Germinal center (tissue), 1 donor: ENCODE measurements at places on chromosomes 3 and 15.

GRCh38 chr3:167450675-167451074 lies 23.2 kb downstream of the SERPINI2 start:
- no peak for DNase-seq

DNA sequence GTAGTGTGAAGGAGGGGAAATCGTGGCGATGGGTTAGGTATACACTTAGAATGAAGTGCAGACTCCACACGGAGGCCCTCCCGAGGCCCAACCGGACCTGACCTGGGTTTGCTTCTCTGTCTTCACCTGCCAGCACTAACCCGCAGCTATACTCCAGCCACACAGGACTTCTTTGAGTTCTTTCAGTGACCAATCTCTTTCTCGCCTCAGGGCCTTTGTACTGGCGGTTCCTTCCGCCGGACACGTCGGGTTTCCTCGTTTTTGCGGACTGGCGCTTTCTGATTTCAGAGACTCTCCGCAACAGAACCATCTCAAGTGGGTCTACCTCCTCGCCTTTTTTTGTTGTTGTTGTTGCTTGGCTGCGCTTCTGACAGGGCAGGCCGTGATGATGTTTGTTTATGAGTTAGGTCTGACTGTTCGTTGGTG lies at the start of gene NEIL1:
TSS of gene NEIL1 (plus strand) at position 244 of the 426 bp plus-strand sequence. CDS start 1,867 bp downstream, outside the sequence.
- no peak for DNase-seq

DNA sequence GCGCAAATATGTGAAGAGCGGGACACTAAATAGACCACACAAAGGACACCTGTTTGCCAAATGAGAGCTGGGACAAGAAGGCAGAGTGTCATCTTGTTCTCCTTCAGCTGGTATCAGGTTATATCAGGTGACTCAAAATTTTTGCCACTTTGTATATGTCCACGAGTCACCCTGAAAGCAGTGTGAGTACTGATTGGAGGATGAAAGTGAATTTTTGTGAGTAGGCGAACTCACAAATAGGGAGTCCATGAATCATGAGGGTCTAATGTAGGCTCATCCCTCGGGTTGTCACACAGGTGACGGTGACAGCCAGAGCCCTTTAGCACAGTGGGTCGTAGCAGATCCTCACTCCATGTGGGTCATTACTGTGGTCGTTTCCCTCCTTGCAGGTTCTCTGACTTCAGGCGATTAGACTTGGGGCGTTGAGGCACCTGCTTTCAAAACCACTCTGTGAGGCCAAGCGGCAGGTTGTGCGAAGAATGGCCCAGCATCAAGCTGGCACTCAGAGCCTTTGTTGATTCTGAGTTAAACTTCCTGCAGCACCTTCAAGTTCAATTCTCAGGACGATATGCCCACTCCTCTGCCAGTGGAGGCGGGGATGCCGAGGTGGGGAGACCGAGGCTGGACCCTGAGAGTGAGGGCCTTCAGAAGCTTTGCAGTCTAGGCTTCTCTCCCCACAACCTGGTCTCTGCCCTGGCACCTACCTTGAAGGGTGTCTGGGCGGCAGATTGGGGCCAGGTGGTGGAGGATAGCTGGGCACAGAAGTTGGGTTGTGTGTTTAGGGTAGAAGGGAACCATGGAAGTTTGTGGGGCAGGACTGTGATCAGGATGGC lies 173.8 kb downstream of the SMAD6 start:
- no peak for DNase-seq

- no peak for DNase-seq
These were observed 32.1 kb downstream of the OXSM start for GRCh38 chr3:25821746-25822573.

GRCh38 chr15:25498835-25499234 lies 60.0 kb upstream of the UBE3A start:
- DNase-seq: no peak

GRCh38 chr3:127685708-127686511 lies 13.2 kb downstream of the ABTB1 start:
- no peak for DNase-seq

GRCh38 chr15:66766282-66767230 lies 64.5 kb downstream of the SMAD6 start:
- no peak for DNase-seq

- DNase-seq: no peak
These were observed 130.6 kb downstream of the LRIG1 start for GRCh38 chr3:66370179-66370578.

DNA sequence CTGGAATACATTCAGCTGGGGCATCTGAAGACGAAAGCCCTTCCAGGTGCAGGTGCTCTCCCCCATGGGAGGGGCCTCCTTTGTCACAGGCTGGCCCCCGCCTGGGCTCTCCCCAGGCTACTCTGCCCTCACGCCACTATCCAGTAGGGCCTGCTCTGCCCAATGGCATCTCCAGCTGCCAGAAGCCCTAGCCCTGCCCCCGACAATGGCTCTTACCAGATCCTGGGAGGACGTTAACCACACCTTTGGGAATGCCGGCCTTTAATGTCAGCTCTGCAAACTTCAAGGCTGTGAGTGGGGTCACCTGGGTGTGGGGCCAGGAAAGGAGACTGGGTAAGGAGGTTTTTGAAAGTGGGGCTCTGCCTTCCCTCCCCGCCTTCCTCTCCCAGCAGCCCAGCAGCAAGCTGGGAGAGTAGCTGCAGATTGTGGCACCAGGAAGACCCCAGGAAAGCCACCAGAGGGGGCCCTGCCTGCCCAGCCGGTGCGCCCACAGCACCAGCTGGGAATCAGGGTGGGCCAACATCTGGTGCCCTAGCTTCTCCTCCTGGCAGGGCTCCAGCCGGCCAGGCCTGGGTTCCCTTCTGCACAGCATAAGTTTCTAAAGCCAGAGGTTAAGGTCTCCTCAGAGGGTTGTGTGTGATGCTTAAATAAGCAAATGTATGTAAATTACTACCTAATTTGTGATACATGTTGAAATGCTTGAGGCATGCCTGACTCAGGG lies 40.4 kb upstream of the SLC41A3 start:
- no peak for DNase-seq

- DNase-seq: no peak
These were observed 8.7 kb downstream of the GAP43 start for GRCh38 chr3:115632026-115632425.

DNA sequence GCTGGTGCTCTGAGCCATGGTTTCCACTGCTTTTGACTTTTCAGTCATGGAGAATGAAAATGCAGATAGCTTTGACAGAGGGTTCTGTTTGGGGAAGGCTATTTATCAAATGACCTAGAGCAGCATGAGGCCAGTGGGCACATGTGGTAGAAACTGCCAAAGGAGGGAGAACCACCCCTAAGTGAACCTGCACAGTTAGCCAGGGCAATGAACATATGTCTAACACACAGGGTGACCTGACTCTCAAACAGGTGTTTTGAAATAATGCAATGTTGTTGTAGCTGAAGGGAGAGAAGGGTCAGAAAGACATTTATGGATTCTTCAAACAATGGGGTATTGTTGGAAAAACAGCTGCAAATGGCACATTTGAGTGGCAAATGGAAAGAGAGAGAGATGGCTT lies 174.4 kb upstream of the FAM3D start:
- DNase-seq: no peak

DNA sequence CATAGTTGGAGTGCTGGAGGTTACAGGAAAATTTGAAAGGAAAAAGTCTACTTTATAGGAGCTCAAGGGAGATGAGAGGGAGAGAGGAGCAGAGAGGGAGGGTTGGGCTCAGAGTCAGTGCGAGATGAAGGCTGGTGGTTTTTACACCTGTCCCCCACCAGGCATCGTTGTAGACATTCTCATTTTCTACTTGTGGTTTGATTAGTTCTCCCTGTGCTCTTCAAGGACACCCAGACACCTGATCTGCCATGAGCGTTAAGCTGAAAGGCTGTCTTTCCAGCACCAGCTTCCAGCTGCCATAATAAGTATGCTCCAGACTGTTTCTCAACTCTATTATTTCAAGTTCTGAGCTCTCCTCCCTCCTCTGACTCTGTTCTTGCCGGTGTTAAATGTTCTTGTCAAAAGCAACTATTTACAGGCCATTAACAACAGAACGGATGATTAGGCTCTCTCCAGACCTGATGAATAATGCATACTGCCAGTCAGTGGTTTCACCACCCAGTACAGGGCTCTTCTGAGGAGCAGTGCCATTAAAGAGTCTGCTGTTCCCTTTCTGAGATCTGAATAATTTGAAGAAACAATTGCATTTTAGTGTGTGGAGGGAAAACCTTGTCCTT lies 514.6 kb upstream of the MCTP2 start:
- DNase-seq: no peak

DNA sequence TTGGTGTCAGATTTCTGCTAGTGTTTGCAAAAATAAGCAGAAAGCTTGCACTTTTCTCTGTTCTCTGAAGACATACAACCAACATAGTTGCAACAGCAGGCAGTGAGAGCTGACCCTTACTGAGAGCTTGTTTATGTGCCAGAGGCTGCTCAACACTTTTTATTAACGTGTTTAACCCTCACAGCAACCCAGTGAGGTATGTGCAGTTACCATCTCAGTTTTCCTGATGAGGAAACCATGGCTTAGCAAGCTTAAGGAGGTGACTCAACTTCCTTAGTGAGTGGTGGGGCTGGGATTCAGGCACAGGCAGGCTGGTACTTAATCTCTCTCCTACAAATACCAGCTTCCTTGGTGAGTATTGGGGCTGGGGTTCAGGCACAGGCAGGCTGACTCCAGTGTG lies 158.1 kb upstream of the CTDSPL start:
- no peak for DNase-seq

GRCh38 chr15:68637767-68638404 lies 59.1 kb downstream of the CORO2B start:
- no peak for DNase-seq

DNA sequence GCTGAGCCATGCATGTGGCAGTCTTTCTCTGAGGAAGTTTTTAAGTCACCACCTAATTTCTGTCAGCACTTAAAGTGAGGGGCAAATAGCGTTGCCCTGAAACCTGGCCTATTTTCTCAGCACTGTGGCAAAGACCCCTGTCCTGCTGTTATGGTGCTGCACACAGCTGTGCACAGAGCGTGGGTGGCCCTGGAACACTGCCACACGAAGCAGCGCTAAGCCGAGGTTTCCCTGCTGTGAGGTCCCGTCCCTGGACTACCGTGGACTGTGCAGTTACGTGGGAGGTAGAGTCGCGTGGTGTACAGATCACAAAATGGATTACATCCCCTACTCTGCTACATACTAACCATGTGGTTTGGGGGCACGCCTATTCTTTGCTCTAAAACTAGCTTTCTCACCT lies 101.6 kb upstream of the NR2E3 start:
- DNase-seq: no peak

GRCh38 chr3:194715022-194715800 lies 29.5 kb downstream of the FAM43A start:
- DNase-seq: no peak

GRCh38 chr3:4741404-4742307 lies 237.6 kb upstream of the BHLHE40 start:
- no peak for DNase-seq

DNA sequence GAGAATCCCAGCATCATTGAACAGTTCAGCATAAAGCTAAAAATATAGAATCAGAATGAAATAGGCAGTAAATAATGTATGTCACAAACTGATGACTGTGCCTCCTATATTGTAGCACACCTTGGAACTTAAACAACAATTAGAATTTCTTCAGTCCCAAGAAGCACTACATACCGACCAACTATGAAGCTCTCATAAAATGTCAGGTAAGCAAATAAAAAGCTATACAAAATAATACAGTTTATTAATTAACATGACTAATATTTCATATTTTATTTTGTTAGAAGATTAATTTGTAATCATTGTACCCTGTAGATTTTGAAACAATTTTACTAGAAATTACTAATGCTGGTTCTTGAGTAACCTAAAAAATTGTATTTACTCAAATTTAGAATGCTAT lies 85.1 kb upstream of the GK5 start:
- DNase-seq: no peak

DNA sequence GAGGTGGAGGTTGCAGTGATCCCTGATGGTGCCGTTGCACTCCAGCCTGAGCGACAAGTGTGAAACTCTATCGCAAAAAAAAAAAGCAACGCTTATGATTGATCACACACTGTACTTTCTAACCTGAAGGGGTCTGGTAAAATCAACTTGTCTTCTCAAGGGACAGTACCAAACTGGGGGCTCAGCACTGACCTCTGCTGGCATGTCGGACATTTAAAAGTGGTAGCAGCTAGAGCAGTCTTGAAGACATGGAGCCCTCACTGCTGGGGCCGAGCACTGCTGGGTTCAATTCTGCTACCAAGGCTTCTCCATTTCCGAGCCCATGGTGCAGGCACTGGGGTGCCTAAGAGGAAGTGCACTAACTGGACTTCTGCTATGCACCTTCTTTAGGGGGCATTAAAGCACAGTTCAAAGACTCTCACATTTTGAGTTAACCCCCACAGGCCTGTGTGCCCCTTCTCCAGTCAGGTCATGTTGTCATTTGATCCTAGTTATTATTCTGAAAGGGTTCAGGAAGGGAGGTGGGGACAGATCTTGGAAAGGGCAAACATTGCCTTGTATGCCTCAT lies 26.4 kb upstream of the LAMP3 start:
- DNase-seq: no peak

DNA sequence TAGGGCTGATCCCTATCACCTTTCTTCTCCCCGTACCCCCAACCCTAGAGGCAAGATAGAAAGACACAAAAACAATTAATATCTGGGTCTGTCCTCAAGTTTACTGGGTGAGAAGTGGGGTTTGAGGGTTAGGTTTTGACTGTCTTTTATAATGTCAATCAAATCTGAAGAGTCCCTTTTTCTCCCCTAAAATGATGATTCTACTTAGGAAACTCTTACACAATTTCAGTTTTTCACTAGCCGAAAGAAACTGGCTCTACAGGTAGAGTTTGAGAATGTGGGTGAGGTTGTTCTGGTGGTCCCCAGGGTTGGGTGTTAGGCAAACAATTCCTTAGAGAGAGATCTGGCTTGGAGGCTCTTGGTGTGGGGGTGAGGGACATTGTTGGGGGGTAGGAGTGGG lies 189.9 kb downstream of the TCF12 start:
- DNase-seq: no peak

GRCh38 chr3:141447383-141447782 lies 39.4 kb upstream of the RASA2 start:
- no peak for DNase-seq

DNA sequence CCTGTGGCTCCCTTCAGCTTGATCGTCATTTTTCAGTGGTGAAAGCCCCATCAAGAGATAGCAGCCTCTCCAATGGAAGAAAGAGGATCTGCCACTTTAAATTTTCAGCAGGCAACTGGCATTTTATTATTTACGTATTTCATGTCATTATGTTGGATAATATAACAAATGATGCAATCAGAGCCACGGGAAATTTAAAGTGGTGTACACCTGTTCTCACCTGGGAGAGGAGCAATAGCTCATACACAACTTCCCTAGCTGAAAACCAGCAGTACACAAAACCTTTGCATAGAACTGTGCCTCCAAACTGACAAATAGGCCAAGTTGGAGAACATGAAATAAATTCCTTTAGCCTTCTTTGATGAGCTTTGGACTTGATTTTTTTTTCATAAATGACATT lies 136.9 kb downstream of the SATB1 start:
- no peak for DNase-seq
